ENCODE measurements at places on chromosomes 12 and 14. TPM values are rescaled to one million over a fixed set of nuclear protein-coding genes. Genes with fewer than 3 reads are reported as not detected.

DNA sequence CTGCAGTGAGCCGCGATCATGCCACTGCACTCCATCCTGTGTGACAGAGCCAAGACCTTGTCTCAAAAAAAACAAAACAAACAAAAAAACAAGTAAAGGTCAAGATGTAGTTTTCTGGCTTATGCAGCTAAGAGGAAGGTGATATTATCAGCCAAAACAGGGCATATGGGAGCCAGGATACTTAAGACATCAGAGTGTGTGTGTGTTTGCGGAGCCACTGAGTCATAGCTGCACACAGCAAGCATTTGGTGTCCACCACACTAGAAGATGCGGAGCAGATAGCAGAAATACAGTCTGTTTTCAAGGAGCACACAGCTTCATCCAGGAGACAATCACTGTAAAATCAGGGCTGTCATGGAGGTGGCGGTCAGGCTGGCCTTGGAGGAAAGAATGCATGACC is 72.6 kb upstream of the REP15 start:
- DNase-seq: no peak
- peaks cover 21% of the 10 kb centered on the region for H3K4me1 ChIP-seq
- H3K4me3 ChIP-seq: no peak overlapping the region

The CLEC2D gene
- 1.6 TPM for total RNA-seq

DNA sequence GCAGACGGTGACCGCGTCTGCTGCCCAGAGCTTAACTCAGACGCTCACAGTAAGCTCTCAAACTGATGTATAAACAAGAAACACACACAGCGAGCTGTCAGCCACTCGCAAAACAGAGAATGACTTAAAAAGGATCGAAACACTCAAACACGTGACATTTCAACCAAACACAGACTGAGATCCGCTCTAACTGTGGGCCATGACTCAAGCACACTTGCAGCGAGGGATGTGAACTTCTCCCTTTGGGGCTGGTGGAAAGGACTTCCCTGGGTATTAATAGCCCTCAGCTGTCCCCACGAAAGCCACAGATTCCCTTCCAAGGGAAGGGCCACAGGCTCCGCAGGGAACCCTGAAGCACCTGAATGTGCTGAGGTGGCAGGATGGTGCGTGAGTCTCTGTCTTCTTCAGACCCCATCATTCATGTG is 29.1 kb downstream of the CCDC88C start:
- peaks cover 8% of the 10 kb centered on the region for H3K4me1 ChIP-seq
- no peaks in the 10 kb centered on the region for H3K36me3 ChIP-seq
- H3K27me3 ChIP-seq: no peaks in the 10 kb centered on the region
- no peak overlapping the region for H3K27ac ChIP-seq
- no peak for DNase-seq

DNA sequence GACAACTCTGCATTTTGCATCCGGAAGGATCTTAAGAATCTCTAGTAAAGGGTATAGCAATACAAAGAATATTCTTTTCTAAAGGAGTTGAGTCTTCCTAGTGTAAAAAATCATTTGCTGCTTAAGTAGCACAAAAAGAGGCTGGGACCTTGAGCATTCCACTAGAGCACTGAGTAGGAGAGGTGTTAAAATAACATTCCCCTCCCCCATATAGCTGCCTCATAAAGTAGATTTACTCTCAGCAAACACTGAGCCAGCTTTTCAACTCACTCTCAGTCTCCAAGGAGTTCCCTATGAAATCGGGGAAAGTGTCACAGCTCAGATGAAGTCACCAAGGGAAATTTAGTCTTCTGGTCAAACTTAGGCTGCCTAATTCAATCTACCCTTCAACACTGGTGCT is 592.7 kb downstream of the ETNK1 start:
- H3K27ac ChIP-seq: no peak overlapping the region
- H3K36me3 ChIP-seq: no peaks in the 10 kb centered on the region
- H3K27me3 ChIP-seq: no peaks in the 10 kb centered on the region
- H3K4me3 ChIP-seq: no peak overlapping the region

GRCh38 chr14:99946652-99947489 is 118.4 kb upstream of the EVL start:
- DNase-seq: peak; percentile 51
- no peak overlapping the region for H3K27ac ChIP-seq
- no peaks in the 10 kb centered on the region for H3K36me3 ChIP-seq
- H3K4me1 ChIP-seq: peaks cover 9% of the 10 kb centered on the region
- H3K27me3 ChIP-seq: no peaks in the 10 kb centered on the region
